Ovary (tissue), 10 donors: ENCODE measurements at places on chromosomes 2 and 18.

DNA sequence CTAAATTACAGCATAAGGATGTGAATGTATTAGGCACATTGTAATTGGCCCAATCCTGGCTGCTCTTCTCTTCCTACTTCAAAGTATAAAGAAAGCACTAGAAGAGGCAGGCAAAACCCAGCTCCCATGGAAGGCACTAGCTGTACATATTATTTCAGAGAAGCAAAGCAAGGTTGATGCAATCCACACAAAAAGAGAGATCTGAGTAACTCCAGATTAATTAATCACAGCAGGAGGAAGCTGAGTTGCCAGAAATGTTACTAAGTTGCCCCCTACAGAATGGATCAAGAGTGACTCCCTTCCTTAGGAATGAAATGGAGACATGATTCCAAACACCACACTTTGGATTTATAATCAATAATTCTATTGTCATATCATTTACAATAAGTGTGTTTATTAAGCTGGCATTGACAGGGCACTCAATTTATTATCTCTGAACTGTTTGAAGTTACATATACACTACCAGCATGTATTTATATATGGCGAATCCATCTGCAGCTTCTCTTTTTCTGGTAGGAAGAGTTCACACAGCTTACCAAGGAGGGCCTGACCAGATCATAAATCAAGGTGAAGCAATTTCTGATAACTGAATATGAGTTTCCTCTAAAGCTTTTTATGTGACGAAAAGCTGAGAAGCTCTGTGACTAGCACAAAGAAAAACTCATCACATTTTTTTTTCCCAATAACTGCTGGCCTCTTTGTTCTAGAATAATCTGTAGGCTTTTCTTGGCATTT, 393.1 kb upstream of the LYPD1 start:
- no peak for DNase-seq

DNA sequence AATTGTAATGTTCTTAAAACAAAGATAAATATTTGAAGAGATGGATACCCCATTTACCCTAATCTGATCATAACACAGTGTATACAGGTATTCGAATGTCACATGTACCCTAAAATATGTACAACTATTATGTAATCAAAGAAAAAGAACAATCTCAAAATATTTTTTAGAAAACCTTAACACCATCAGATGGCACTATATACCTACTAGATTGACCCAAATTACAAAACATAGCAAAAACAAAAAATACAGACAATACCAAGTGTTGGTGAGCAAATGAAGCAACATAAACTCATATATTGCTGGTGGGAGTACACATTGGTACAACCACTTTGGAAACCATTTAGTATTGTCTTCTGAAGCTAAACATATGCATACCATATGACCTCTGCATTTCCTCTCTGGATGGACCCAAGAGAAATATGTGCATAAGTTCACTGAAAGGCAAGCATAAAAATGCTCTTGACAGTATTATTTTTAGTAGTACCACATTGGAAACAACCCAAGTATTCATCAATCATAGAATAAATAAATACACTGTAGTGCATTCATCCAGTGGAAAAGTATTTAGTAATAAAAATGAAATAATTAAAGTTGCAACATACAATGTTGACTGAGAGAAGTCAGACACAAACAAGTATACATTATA, 55.8 kb downstream of the GDF7 start:
- no peak for DNase-seq

GRCh38 chr2:9697909-9698308, 67.1 kb upstream of the YWHAQ start:
- DNase-seq = no peak

DNA sequence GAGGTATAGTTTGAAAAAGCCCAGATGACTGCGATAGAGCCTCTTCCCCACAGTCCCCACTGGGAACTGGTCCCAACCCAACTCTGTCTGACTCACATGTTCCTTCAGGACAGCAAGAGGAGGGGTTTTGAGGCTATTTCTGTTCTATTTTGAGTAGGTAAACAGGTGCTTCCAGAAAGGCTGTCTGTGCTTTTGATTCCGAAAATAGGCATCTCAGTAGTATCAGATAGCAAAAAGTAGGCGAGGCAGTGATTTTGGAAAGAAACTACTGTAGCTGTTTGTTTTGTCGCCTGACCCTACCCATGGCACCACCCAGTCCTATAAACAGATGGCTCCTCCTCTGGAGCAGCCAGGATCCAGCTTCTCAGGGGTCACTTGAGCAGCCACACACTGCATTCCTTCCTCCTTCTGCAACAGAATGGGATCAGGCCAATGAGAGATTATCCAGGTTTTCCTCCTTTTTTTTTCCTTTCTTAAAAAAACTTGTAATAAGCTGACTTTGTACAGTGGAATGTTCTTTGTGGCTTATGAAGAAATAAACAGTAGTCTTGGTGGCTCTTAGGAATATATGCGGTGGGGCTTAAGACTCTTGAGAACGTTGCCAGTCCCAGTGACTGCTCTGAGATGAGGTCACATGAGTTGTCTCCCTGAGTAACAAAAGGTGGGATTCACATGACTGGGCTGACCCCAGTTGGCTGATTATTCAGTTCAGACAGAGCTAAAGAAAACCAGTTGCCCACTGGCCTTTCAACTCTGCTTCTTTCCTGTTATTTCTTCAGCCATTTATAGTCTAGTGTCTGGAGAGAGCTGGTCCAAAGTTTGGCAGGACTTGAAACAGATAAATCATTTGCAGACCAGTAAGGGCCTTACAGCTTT, 98.6 kb downstream of the KCNS3 start:
- DNase-seq = no peak

DNA sequence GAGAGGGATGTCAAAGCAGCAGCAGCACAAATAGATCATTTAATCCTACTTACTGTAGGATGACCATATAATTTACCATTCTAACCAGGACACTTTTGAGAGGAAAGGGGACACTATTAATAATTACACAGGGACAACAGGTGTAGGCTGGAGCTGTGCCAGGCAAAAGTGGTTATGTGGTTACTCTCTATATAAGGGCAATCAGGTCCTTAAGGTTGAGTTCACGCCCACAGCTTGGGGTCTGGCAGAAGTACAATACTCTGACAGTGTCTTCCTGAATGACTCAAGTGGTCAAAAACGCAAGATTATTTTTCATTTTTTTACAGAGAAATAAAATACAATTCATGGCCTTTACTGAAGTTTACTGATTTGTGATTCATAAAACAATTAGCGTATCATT, 2.8 kb downstream of the PREPL start:
- peak; percentile 32 for DNase-seq

DNA sequence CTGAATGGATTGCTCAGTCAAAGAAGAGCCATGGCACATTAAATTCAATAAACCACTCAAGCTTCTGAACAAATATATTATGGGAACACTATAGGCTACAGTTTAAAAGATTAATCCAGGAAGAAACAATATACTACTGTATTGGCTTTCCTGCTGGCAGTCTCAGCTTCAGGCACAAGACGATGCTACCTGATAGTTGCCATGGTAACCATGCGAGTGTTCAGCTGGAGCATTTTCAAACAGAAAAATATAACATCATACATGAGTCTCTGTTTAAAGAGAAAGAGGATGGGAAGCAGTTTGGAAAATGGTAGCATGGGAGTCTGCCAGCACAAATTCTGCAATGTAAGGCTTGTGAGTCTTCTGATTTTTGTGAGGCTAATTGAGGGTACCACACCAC, 65.9 kb upstream of the CPO start:
- DNase-seq = no peak

DNA sequence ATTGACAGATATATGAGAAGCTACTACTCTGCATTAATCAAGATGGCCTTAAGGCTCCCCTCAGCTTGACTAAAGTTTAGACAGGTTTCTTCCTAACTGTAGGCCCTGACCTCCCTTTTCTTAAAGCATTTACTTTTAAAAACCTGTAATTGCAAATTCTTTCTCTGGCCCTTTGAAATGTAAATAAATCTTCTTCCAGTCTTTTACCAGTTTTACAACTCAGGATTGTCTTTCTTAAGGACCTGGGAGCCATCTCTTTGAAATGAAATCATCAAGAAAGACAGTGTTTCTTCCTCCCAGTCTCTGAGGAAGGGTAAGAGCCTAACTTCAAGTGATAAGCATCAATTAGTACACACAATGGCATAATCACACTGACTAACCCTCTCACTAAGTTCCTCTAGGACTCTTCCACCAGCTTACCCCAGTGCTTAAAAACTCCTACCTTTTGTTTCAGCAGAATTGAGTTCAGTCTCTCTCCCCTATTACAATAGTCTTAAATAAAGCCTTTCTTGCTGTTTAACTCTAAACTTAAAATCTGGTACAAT, 58.7 kb upstream of the CDH20 start:
- no peak for DNase-seq
